ENCODE measurements at places on chromosomes 6 and 20. TPM values are rescaled to one million over a fixed set of nuclear protein-coding genes. Genes with fewer than 3 reads are reported as not detected.

SLC22A7 gene
- 0.20 TPM for total RNA-seq

ZC2HC1B gene
- total RNA-seq, result not detected

CDSN gene
- not detected for total RNA-seq

- no peak for DNase-seq
Measured at GRCh38 chr6:9499709-9500108, 915.2 kb downstream of the TFAP2A start.

- peak; percentile 8 for DNase-seq
Measured at GRCh38 chr20:16405254-16405653, 168.0 kb downstream of the KIF16B start.

DNA sequence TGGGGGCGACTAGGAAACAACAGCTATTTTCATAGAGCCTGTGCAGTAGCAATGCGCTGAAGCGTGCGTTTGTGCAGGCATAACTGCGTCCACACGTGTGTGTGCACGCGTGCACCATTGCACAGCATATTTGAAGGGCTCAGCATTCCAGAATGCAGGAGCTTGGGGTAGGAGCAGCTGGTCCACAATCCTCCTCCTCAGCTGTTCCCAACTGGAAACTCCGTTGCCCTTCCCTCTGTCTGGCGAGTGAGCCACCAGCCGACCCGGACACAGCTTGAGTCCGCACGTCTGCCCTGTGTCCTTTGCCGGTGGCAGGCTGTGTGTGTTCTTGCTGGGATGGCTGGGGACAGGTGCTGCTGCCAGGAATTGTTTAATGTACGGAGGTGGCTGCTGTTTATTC is 110.2 kb downstream of the SASH1 start:
- no peak for DNase-seq

DNA sequence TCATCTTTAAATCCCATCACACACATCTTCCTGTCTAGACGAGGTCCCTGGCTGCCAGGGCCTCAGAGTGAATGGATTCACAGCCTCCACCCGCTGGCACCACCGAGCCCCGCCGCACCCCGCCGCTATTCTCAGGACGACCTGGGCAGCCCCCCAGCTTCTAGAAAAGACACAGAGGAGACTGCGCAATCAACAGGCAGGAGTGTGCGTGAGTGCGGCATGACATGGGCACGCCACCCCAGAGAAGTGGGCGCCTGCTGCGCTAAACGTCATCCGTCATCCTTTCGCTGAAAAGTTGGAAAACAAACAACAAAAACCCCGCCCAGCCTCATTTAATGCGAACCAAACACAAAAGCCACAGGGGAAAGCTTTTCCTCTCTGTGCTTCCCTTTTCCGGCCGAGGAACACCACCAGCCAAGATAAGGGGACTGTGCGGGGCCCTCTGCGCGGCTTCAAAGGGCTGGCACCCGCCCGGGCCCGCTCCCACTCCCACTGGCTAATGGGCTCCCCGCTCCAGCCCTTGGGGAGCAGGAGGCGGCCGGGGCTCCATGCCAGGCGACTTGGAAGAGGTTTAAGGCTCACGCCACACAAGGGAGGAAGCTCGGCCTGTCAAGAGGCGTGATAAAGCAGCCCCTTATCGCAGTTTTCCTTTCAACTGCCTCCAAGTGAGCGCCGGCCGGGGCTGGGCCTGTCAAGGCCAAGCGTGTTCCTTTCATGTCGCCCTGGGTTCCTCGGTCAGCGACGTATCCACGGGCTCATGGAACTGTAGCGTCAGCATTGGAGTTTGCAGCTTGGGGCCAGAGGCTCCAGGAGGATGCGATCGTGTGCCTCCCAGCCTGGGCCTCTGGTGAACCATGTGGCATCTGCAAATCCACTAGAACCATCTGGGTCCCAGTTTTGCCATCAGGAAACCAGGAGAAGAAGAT is 50.1 kb downstream of the NFATC2 start:
- DNase-seq, result peak; percentile 73

THBS2 gene
- 99.4 TPM for total RNA-seq

MYLK4 gene
- 3.8 TPM for total RNA-seq

DNA sequence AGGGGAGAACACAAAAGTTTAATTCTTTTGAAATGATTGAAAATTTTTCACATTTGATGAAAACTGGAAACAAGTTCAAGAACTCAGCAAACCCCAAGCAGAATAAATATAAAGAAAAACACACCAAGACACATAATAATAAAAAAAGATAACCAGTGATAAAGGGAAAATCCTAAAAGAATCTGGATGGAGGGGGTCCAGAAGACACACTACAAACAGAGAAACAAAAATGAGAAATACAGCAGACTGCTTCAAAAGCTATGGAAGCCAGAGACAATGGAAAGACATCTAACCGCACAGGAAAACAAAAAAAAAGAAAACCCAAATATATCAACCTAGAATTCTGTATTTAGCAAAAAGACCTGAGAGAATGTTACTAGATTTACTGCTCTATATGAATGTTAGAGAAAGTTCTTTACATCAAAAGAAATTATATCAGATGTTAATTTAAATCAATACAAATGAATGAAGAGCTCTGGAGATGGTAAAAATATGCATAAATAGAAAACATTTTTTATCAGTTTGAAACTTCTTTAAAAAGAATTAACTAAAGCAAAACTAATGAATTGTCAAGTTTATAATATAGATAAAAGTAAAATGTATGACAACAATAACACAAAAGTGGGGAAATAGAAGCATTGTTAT is 310.7 kb upstream of the PREP start:
- DNase-seq, result no peak

- no peak for DNase-seq
Measured at GRCh38 chr20:15445056-15445840, 1107.8 kb upstream of the FLRT3 start.

DNA sequence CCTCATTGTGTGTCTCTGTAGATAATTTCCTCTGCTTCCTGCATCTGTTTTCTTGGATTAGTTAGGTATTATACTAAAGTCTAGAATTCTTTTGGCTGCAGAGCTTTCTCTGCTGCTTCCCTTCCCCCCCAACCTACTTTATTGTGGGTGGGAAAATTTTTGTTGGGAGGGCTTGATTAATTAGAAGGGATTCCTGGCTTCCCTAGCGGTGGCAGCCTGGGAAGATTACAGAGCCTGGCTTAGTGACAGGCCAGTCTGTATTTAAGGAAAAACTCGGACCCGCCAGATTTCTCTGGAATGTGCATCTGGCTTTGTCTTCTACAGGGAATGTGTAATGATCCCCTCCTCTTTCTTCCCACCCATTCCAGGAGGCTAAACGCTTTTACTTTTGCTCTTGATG is 31.2 kb downstream of the SLX4IP start:
- DNase-seq, result no peak

DNA sequence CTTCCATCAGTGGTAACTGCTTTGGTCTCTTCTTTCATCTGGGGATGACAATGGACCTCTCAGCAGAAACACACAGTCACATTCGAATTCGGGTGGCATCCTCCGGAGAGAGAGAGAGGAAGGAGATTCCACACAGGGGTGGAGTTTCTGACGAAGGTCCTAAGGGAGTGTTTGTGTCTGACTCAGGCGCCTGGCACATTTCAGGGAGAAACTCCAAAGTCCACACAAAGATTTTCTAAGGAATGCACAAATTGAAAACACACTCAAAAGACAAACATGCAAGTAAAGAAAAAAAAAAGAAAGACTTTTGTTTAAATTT is 6.1 kb downstream of the EDN1 start:
- no peak for DNase-seq

DNA sequence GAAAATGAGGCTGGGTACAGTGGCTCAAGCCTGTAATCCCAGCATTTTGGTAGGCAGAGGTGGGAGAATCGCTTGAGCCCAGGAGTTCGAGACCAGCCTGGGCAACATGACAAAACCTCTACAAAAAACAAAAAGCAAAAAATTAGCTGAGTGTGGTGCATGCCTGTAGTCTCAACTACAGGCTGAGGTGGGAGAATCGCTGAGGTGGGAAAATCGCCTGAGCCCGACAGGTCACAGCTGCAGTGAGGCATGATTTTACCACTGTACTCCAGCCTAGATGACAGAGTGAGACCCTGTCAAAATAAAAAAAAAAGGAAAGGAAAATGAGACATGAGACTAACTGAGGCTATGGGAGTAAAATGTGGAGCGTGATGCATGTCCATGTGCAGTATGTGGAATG is 88.0 kb upstream of the CD83 start:
- DNase-seq, result no peak

FGD2 gene
- total RNA-seq, result 6.7 TPM

- DNase-seq, result no peak
Measured at GRCh38 chr20:63501818-63502670, 3.2 kb upstream of the EEF1A2 start.

DNA sequence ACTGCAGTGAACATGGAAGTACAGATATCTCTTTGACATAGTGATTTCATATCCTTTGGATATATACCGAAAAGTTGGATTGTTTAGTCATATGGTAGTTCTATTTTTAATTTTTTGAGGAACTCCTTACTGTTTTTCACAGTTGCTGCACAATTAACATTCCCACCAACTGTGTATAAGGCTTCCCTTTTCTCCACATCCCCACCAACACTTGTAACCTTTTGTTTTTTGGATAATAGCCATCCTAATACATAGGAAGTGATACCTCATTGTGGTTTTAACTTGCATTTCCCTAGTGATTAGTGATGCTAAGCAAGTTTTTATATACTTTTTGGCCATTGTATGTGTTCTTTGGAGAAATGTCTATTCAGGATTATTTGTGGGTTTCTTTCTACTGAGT is 45.1 kb upstream of the TENT5A start:
- DNase-seq, result no peak

DNA sequence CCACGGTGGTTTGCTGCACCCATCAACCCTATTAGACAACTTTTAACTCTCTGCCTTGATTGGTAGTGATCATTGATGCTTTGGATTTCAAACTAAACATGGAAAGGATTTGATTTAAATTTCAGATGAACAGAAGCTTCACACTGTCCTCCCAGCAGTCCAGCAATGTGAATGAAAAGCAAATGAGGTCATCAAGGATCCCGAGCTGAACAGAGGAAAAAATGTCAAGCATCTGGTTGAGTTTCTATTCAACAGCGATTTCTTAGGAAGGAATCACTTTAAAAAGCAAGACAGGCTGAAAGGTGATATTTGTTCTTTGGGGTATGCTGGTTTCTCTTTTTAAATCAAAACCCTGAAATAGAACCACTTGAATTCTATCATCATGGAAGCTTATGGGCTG is 10.6 kb upstream of the SAMD3 start:
- DNase-seq, result no peak

GRCh38 chr20:47674686-47675085 is 110.6 kb downstream of the SULF2 start:
- no peak for DNase-seq

GRCh38 chr6:62570372-62570771 is 284.3 kb upstream of the KHDRBS2 start:
- DNase-seq, result no peak

BPIFA1 gene
- total RNA-seq, result not detected

SUMO4 gene
- total RNA-seq, result 5.7 TPM

GRCh38 chr20:36218380-36219064 is 17.8 kb upstream of the AAR2 start:
- no peak for DNase-seq

Data from spinal cord (tissue), 10 donors.